Suppressor macrophage treated with lipopolysaccharide for 1 hour (primary cell): ENCODE measurements at places on chromosomes 2 and 18.

DNA sequence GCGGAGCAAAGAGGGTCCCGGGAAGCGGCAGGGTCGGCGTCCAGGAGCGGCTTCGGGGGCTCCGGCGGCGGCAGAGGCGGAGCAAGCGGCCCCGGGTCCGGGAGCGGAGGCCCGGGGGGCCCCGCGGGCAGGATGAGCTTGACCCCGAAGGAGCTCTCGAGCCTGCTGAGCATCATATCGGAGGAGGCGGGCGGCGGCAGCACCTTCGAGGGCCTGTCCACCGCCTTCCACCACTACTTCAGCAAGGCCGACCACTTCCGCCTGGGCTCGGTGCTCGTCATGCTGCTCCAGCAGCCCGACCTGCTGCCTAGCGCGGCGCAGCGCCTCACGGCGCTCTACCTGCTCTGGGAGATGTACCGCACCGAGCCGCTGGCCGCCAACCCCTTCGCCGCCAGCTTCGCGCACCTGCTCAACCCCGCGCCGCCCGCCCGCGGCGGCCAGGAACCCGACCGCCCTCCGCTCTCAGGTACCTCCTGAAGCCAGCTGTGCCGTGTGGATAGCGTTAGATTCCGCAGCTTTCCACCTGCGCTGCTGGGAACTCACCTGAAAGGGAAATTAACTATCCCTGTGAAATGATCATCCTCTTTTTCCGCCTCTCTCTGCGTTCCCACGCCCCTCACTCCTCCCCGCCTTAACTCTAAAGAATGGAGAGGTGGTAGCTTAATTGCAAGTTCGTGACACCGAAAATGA is 472 bp downstream of the CNOT11 start:
- DNase-seq = peak; percentile 65

DNA sequence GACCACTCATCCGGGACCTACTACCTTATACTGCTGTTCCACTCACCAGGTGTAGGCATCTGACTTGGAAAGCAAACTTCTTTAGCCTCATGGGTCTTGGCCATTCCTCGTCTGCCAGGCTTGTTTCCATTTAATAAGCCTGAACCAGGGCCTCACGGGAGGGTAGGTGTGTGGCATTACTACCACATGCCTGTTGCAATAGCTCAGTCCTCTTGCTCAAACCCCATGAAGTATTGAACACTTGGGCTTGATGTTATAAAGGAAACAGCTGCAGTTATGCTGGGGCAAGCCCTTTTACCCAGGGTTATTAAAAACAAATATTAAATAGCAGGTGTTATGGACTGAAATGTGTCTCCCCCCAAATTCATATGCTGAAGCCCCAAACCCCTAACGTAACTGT is 21.2 kb downstream of the MRPL44 start:
- no peak for DNase-seq

GRCh38 chr2:188569431-188570165 is 277.9 kb downstream of the GULP1 start:
- no peak for DNase-seq

GRCh38 chr2:98473995-98474780 is 29.5 kb downstream of the INPP4A start:
- no peak for DNase-seq

GRCh38 chr2:75290600-75291150 is 91.4 kb upstream of the TACR1 start:
- DNase-seq = no peak

DNA sequence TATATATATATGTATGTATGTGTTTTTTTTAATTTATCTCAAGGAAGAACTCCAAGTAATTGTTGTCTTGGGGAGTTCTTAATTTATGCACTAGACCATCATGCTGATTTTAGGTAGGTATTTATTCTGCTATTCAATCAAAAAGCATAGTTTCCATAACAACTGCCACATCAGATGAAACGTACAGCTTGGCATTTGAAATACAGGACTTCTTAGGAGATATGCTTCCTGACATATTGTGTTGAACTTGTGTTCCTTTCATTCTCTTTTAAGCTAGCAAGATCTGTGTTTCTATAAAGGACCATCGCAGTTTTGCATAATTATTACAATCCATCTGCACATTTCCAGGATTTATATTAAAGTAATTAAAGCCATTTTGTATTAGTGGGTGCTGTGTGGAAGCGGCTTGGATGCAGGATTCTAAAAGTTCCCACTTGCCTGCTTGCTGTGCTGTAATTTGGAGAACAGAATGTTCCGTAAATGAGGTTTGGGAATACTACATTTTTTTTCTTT is 343.5 kb upstream of the FANCL start:
- no peak for DNase-seq

DNA sequence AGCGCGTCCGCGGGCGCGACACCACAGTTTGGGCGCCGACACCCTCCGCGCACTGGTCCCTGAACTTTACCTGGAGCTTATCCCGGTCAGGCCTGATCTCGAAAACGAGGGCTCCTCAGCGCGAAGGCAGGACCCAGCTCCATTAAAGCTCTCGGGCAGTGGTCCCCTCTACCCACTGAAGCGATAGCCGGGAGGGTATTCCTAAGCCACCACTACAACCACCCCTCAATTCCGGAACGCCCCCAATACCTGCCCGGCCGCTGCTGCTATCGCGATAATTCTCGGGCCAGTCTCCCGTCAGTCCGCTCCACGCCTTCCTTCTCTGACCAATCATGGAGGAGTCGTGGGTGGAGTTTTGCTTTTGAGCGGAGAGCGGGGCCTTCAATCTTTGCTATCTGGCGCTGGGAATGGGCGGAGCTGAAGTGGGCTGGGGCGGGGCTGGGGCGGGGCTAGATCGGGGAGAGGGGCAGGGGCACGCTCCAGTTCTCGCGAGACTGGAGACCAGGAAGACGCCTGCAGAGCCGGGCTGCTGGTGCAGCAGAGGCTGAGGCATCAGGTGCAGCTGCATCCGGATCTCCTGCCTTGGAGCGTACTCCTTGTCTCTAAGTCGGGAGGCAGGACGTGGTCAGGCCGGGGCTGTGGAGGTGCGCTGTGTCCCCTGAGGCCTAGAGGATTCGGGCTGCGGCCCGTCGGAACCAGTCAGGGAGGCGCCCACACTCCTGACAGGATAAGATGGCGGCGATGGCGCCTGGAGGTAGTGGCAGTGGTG is at the start of the genes PIGN and RELCH:
Gene PIGN, minus strand, starts transcription at position 283 of the 769 bp plus-strand sequence. CDS start 25,703 bp downstream, outside the sequence.
Gene RELCH, plus strand, starts transcription at position 482 of the 769 bp plus-strand sequence. Its CDS starts 251 bp downstream, at position 733.
- peak; percentile 98 for DNase-seq

DNA sequence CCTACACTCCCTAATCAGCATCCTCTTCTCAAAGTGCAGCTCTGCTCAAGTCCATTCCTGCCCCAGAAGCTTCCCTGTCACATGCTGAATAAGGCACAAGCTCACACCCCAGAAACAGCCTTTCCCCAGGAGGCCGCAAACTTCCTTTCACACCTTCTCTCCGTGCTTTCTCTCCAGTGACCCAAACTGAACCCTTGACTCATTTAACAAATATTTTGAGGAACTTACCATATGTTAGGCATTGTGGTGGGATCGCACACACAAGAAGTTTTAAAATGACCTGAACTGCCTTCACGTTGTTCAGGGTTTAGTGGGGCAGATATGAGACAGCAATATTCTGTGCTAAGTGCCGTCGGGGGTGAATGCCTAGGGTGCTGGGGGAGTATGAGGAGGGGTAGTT is 161.3 kb downstream of the INSIG2 start:
- DNase-seq = no peak

DNA sequence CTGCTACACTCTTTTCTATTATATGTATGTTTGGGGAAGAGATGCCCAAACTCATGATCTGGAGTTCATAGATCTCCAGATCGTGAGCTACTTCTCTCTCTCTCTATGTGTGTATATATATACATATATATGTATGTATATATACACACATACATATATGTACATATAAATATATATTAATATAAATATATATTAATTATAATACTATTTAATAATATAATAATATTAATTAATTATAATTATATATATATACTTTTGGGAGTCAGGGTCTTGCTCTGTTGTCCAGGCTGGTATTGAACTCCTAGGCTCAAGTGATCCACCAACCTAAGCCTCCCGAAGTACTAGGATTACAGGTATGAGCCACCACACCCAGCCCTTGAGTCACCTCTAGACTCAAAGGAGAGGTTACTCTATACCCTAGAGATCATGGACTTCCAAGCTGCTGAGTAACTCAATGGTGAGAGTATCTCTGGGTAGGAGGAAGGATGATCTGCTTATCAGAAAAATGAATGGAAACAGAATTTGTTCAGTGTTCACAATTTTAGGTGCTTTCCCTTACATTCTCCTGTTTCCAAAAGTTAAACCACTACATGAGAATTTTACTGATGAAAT is 463.5 kb upstream of the TRIB2 start:
- no peak for DNase-seq
